ENCODE measurements at places on chromosomes 4 and X.

DNA sequence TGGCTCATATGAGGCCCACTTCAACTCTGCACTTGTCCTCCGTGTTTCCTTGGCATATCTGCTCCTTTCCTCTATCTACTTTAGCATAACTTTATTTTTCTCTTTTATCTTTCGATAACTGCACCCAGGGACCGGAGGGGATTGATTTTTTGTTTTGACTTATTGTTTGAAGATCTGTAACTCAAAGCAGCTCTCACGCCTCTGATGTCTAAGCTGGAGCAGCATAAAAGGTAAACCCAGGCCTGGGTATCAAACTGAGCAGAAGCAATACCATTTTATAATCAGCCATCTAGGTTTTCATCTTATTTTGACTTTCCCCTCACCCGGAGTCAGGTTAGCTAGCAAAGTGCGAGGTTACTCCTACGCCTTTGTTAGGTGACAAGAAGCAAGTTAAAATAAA, 28.4 kb downstream of the LEF1 start:
- DNase-seq, result no peak

DNA sequence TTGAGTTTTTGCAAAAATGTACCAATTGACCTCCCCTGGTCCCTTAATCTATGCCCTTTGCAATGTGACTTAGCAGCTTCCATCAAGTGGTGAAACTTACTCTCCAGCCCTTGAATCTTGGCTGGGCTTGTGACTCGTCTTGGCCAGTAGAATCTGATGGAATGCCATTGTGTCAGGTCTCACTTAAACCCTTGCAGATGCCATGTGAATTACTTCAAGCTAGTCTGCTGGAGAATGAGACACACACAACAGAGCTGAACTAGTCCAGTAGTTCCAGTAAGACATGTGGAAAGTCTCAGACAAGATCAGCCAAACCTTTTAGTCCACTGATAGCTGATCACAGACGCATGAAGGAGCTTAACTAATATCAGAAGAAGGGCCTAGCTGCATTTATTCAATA, 567.8 kb upstream of the CPEB2 start:
- DNase-seq, result no peak

- DNase-seq, result no peak
Measured at GRCh38 chrX:112636951-112637581, 42.7 kb downstream of the LHFPL1 start.

- DNase-seq, result no peak
Measured at GRCh38 chr4:20639346-20639745, 60.9 kb upstream of the PACRGL start.

- no peak for DNase-seq
Measured at GRCh38 chrX:45845142-45845541, 644.5 kb upstream of the DIPK2B start.

DNA sequence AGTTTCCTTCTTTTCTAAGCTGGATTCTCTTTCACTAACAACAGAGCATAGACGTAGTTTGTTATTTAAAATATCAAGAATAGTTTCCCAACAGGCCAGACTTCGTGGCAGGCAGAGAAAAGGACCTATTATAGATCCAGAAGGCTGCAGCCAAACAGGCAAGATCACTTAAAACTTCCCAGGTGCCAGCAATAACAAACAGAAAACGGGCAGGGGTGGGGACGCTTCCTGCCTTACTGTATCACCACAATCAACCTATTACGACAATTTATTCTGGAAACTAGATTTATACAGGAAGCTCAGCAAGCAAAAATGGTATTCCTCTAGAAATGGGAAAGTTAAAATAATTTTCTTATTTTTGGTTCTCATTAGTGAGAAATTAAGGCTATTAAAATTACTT, 22.1 kb downstream of the RWDD4 start:
- peak; percentile 24 for DNase-seq

All from mucosa of gallbladder (tissue), 1 donor.